ENCODE measurements at places on chromosomes 2 and 18.

GRCh38 chr2:237413777-237414661, at the start of gene COL6A3:
Gene COL6A3 (minus strand): TSS chr2:237414164. CDS start chr2:237396817, 17,347 bp downstream.
- DNase-seq, result no peak

- DNase-seq, result no peak
Observed at GRCh38 chr18:54220406-54220805, 4.1 kb downstream of the MBD2 start.

DNA sequence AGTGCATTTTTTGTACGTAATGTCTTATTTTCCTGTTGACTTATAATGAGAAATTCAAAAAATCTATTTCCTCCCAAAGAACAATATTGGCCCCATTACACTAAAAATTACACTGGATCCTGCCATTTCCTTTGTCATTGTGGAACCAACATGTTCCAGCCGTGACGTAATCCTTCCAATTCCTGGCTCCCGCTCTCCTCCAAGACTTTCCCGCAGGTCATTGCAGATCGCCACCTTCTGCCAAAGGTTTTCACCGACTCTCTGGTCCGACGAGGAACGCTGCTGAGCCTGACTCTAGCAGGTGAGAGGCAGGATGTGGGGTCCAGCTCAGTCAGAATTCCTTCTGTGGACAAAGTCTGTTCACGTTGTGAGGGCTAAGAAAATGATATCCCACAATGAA, 38.0 kb downstream of the PTGR3 start:
- no peak for DNase-seq

DNA sequence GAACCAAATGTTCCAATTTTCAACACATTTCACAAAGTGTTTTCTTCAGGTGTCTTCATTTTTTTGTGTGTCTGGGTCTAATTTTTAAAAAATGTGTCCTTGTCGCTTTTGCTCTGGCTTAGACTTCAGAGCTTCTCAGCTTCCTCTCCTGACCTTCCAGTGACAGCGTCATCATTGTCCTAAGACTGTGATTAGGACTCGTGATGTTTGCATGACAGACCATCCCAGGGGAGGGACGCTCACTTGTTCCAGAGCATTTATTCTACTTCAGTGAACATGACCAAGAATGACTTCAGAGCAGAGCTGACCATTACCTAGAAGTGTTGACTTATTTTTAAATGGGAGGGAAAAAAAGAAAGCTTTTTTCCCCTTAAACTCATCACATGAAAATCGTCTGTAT, 591.9 kb downstream of the IRS1 start:
- no peak for DNase-seq

- DNase-seq, result no peak
Observed at GRCh38 chr2:176633754-176634153, 364.5 kb downstream of the MTX2 start.

GRCh38 chr2:233487748-233488345, 78.7 kb downstream of the USP40 start:
- no peak for DNase-seq

DNA sequence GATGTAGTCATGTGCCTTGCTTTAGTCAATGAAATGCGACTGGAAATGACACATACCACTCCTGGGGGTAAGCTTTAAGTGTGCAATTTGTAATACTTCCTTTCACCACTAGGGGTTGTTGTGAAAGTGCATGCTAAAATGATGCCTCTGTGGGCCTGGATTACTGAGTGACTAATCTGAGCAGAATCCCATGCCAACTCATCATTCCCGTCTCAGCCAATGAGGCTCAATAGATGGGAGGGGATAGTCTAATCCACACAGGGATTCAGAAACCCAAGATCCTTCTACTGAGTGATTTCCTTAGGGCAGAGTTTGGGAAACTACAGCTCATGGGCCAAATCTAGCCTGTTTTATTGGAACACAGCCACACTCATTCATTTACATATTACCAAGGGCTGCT, 54.0 kb downstream of the HRH4 start:
- no peak for DNase-seq

All from NCI-H526 (cell line).